ENCODE measurements at places on chromosomes 5 and 9.

DNA sequence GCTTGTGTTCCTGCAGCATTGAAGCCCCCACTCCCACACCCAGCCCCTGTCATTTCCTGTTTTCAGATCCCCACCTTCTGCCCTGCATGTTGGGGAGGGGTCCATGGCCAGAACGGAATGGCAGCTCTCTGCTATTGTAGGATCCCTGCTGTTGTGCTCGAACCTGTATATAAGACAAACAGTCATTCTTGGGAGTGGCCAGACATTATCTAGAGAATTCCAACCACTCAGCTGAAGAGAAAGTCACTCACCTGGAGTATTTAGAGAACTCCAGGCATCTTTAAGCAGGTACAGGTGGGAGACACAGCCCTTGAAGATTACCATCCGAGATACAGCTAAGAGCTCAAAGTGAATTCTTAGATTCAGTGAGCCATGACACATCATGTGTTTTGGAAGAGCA, 96.1 kb downstream of the C9orf152 start:
- no peak for DNase-seq

- no peak for DNase-seq
These were observed 60.6 kb upstream of the PTPN3 start for GRCh38 chr9:109558718-109559151.

GRCh38 chr5:14960120-14960462, 88.5 kb upstream of the ANKH start:
- DNase-seq, result no peak

DNA sequence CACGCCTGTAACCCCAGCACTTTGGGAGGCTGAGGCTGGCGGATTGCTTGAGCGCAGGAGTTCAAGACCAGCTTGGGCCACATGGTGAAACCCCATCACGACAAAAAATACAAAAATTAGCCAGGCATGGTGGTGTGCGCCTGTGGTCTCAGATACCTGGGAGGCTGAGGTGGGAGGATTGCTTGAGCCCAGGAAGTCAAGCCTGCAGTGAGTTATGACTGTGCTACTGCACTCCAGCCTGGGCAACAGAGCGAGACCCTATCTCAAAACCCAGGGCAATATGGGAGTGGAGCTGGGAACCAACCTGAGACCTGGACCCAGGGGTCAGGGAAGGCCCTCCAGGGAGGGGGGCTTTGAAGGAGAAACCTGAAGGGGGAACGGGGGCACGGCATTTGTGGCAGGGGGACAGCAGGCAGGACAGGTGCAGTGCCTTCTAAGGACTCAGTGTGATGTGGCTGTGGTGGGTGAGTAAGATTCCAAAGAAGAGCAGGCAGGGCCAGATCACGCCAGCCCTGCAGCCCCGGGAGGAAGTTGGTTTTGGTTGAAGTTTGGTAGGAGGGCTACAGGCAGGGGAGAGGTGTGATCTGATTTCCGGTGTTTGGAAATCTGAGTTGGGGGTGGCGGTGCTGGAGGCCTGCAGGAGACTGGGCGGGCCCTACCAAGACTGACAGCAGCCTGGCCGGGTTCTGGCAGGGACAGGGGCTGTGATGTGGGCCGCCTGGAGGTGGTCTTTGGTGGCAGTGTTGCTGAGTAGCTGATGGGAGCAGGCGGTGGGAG, 46.2 kb downstream of the NTNG2 start:
- no peak for DNase-seq

- no peak for DNase-seq
These were observed 100.9 kb downstream of the STRBP start for GRCh38 chr9:123167474-123167873.

GRCh38 chr5:137627706-137628105, 108.2 kb downstream of the KLHL3 start:
- DNase-seq, result no peak

GRCh38 chr5:159398936-159399335, 68.6 kb upstream of the IL12B start:
- DNase-seq, result no peak

GRCh38 chr5:74040065-74040551, 414.1 kb downstream of the ARHGEF28 start:
- no peak for DNase-seq

DNA sequence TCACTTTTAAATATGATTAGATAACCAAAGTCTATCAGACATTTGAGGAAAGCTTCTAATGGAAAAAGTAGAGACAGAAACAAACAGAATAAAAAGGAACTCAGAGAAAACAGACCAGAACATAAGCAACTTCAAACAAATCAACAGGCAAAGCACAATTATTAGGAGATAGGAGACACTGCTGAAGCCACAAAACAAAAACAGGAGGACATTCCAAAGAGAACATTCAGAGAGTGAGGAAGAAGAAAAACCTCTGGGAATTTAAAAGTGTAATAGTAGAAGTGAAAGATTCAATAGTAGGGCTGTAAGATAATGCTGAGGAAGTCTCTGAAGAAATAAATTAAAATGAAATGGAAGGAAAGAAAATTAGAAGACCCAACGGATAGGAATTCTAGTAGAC, 83.2 kb upstream of the TBCA start:
- DNase-seq, result no peak

All from naive thymus-derived CD4-positive, alpha-beta T cell (primary cell).